ENCODE measurements at places on chromosomes 13 and 19. TPM values are rescaled to one million over a fixed set of nuclear protein-coding genes. Genes with fewer than 3 reads are reported as not detected.
A peak's percentile ranks its signal among the peaks of the same experiment; 100 is the strongest.

GRCh38 chr13:33275916-33276315 is 9.6 kb downstream of the STARD13 start:
- DNase-seq: no peak

DNA sequence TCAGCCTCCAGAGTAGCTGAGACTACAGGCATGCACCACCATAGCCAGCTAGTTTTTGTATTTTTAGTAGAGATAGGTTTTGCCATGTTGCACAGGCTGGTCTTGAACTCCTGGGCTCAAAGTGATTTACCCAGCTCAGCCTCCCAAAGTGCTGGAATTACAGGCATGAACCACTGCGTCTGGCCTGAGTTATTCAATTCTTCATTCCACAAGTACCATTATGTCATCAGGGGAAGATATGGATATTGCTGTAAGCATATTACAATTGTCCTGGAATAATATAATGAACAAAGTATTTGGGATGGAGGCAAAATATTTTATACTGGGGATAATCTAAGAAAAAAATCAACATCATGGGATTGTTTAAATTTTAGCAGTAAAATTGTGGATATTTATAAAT is 646.0 kb upstream of the SLITRK6 start:
- DNase-seq: no peak

DNA sequence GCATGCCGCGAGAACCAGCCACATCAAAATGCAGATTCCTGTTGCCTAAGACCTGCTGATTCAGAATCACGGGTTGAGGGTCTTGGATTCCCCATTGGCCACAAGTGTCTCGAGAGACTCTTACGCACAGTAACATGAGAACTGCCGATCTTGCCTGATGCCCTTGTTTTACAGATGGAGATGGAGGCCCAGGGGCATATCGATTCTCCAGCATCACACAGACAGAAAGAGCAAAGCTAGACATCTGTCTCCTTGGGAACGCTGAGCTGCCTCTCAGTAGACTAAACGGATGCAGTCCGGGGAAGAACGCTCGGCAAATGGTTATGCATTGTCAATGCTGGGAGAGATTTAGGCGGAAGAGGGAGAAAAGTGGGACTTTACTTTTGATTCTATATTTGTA is 5.4 kb downstream of the NLRP12 start:
- no peak for DNase-seq

The SYT3 gene
- total RNA-seq: 1.9 TPM

- DNase-seq: peak; percentile 26
Measured at GRCh38 chr13:108342369-108343289, 73.1 kb downstream of the TNFSF13B start.

DNA sequence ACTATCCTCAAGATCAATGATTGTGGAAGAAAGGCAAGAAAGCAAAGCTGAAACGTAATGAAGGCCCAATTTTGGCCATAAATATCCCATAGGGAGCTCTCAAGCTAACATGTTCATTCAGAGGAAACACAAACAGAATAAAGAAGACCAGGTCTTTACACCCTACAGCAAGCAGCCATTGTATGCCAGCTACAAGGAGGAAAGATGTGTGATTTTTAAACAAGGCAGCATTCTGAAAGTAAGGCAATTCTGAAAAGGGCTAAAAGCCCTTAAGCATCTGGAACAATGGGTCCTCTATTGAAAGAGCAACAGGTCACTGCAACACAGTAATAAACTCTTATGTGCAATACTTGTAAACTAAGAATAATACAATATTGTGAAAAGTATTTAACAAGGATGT is 1002.4 kb downstream of the SLITRK1 start:
- no peak for DNase-seq
